ENCODE measurements at places on chromosomes 2 and 18.

DNA sequence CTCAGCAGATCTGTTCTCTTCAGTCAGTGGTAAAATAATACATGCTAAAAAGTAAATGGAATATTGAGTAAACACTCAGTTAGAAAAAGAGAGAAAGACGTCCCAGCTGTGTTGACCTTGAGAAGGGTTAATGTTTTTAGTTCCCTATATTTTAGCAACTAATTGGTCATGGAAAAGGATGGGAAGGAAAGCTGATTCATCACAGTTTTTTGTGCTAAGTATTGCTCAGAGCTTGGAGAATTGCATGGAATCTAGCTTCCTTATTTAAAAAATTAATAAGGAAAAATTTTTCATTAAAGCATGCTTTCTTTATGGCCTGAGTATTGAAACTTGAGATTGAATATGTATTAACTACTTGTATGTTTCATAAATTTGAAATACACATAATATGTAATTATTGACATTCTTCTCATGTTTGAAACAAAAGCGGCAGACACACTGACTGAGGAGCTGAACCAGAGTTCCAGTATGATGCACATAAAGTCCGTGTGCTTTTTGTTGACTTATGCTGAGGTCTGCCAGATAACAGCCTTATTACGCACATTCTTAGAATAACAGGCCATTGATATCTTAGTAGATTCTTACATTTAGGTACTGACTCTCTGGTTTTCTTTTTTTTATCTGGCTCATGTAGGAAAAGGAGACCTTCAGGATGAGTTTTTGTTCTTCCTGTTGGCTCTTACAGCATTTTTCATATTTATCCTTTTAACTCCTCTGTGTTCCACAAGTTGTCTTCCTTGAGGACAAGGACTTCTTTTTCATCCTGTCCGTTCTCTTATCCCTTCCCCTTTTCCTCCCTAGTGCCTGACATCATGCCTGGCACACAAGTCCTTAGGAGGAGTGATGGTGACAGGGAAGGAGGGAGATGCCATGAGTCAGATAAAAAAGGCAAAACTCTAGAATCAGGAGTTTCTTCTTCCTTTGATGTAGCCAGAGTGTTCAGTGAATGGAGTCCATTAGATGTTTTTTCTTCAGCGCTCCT lies 194.1 kb downstream of the PTPRM start:
- DNase-seq, result peak; percentile 44

GRCh38 chr2:128311755-128312341 lies 6.8 kb downstream of the HS6ST1 start:
- no peak for DNase-seq

DNA sequence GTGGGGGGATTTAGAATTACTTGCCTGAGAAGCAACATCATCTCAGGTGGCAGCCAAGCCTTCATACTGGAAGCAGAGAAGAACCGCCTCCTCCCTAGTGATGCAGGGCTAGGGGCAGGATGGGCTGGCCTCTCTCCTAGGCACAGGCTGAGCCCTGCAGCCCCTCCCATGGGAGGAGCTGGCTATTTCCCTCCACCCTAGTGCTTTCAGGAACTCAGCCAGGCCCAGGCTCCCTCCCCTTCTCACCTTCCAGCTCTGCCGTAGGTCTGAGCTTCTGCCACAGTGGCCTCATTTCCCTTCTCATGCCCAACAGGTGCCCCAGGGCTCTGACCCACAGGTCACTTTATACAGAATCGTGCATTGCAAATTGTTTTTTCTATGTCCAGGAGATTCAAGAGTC lies 31.0 kb downstream of the CENPA start:
- DNase-seq, result no peak

- no peak for DNase-seq
These were observed 178.6 kb downstream of the GBX2 start for GRCh38 chr2:235989591-235989990.

GRCh38 chr18:34117319-34117718 lies 107.4 kb downstream of the NOL4 start:
- DNase-seq, result no peak

- DNase-seq, result no peak
These were observed 37.4 kb downstream of the FAM178B start for GRCh38 chr2:96948834-96949520.

DNA sequence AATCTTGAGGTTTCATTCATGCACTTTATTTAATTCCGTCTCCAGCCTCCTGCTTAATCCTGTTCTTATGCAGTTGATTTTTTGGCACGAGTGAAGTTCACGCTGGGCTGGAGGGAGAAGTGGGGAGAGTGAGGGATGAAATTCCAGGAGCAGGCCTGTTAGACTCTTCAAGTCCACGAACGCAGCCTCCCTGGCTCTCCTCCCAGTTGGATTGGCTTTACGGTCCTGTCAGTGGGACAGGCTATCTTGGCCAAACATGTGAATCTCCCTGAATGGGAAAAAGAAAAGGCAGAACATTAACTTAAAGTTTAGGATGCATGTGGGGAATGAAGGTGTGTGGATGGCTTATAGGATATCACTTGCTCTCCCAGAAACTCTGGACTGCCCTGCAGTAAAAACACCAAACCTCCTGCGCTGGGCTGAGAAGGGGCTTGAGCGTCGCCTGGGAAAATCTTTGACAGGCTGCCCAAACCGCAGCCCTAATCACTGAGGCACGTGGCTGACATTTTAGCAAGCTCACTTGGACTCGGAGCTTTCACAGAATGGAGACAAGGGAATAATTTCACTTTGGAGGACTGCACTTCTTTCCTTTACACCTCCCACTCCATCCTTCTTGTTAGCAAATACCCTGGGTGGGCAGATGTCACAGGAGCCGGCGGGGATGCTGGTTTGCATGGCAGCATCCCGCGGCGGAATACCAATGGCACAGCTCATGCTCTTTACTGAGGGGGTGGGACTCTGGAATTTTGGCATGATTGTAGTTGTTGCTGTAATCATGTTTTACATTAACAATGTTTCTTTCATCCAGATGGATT lies 93.9 kb downstream of the ACKR3 start:
- DNase-seq, result peak; percentile 40

DNA sequence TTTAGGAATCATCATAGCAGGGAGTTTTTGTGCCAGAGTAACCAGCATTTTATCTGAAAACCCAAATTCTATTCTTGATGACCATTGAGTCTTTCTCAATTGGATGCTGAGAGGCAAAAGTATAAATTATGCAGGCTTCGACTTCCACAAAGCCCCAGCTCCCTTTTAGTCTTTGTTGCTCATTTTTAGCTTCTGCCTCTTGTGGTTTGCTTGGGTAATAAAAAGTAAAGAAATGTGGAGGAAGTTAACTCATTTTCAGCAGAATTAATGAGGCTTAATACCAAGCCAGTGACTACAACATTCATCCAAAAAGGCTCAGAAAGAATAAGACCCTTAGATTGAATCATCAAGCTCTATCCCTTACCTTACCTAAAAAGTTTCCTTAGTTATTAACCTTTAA lies 18.6 kb downstream of the ERMN start:
- DNase-seq, result no peak

DNA sequence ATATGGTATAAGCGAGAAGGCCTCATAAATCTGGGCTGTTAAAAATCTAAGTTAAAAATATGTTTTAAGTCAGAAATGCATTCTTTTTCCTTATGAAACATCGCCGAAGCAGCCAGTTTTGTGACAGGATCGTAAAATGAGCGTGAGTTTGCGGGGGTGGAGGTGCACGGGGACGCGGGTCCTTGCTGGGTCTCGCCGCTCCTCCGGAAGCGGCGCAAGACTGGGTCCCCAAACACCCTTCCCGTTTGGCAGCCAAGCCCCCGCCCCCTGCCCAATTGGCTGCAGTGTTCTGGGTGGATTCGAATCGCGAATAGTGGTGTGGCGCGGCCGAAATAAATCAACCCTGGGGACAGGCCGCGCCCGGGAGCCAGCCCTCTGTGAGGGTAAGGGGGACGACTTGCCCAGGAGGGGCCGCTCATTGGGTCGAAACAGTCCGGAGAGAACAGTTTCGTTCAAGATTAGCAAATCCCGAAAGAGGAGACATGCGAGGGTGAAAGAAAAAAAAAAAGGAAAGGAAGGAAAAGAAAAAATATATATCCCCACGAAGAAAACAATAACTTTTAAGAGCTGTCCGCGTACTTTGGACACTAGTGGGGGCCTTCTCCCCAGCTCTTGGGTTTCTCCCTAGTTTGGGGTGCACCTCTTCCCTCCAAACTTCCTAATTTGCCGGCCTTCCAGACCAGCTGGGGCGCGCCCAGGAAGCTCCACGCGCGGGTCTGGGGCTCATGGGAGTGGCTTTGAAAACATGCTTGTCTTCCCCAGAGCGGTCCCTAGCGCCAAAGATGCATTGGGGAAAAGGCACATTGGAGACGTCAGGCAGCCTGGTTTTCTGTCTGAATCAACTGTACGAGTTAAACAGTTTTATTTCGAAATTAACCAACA lies 3.1 kb upstream of the GATA6 start:
- peak; percentile 78 for DNase-seq

- DNase-seq, result peak; percentile 66
These were observed 1.8 kb downstream of the SCN9A start for GRCh38 chr2:166373951-166374350.

DNA sequence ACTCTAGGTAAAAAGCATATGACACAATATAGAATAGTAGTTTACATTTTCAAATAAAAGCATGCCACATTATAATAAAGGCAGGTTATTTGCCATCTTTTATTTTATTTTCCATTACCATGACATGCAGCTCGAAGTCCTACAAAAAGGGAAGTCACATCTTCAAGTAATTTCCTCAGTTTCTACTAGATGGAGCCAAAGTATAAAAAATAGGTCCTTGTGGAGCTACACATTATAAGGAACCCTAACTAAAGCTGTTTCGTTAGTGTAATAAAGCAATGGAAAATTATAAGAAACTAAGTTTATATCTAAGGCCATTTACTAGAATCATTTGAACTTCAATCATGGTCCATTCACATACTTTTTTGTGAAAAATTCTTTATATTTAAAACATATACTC lies 674.5 kb downstream of the KCNJ3 start:
- DNase-seq, result peak; percentile 19

- peak; percentile 29 for DNase-seq
These were observed 93.9 kb downstream of the INHBB start for GRCh38 chr2:120439637-120440384.

- DNase-seq, result no peak
These were observed 53.2 kb downstream of the TAF4B start for GRCh38 chr18:26279428-26279827.

- DNase-seq, result peak; percentile 21
These were observed 29.4 kb upstream of the NOTO start for GRCh38 chr2:73172963-73173362.

GRCh38 chr2:37464067-37464466 lies 119.6 kb downstream of the QPCT start:
- DNase-seq, result peak; percentile 39

GRCh38 chr18:78792736-78793135 lies 186.9 kb upstream of the SALL3 start:
- DNase-seq, result no peak

GRCh38 chr2:18961991-18962421 lies 372.6 kb upstream of the NT5C1B start:
- no peak for DNase-seq

DNA sequence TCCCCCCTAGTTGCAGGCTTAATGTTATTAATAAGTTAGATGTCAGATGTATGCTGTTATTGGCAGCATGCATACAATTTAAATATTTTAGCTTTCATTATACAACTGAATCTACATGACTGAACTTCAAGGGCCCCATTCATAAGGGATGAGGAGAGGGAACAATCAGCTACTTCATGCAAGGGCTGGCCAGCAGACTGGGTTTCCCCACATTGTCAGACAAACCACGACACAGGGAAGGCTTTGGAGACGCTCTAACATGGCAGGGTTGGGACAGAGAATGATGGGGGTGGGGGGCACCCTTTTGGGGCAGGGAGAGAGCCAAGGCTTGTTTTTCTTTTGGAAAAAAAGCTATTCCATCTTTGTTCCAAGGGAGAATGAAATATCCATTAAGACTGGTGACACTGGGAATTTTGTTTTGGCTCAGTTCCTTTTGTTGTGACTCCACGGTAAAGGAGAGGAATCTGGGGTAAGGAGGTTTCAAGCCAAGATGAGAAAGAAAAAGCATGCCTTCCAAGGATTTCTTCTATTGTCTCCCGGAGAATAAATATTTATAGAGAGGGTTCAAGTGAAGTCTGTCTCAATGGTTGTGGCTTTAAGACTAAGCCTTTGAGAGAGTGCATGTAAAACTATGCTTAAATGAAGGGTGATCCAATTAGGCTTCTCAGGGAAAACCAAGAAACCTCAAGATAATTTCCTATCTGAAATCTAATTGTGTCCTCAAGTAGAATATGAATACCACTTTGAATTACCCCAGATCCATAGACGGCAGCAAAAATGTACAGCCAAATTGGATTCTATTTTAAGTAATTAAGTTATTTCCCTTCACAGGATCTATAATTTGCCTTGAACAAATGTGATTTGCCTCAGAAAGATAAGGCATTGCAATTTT lies 5.4 kb downstream of the CXCR4 start:
- no peak for DNase-seq

- DNase-seq, result no peak
These were observed 502.5 kb upstream of the ACVR2A start for GRCh38 chr2:147342329-147342728.

- DNase-seq, result peak; percentile 14
These were observed 555.0 kb upstream of the TMEFF2 start for GRCh38 chr2:192749611-192750200.

GRCh38 chr2:221450280-221450679 lies 121.8 kb downstream of the EPHA4 start:
- no peak for DNase-seq

- DNase-seq, result no peak
These were observed 54.4 kb downstream of the COL5A2 start for GRCh38 chr2:189125195-189125594.

DNA sequence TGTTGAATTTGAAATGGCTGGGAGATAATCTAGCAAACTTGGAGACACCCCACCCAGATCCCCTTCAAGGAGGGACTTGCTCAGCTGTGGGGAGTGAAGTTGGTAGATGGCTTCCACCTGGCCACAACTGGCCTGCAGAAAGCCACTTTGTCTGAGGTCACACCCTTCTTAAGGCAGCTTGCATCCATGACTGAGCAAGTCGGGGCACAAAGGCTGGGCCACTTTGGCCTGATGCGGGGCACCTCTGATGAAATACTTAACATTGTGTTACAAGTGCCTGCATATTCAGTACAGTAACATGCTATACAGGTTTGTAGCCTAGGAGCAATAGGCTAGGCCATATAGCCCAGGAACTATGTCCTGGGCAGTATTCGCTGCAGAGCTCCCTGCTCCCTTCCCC lies 13.4 kb upstream of the RPL37A start:
- DNase-seq, result no peak

- no peak for DNase-seq
These were observed 203.3 kb downstream of the TCF4 start for GRCh38 chr18:55384551-55385275.

All from hepatocyte (in vitro differentiated cells).